ENCODE measurements at places on chromosomes 4 and X. TPM values are rescaled to one million over a fixed set of nuclear protein-coding genes. Genes with fewer than 3 reads are reported as not detected.

DNA sequence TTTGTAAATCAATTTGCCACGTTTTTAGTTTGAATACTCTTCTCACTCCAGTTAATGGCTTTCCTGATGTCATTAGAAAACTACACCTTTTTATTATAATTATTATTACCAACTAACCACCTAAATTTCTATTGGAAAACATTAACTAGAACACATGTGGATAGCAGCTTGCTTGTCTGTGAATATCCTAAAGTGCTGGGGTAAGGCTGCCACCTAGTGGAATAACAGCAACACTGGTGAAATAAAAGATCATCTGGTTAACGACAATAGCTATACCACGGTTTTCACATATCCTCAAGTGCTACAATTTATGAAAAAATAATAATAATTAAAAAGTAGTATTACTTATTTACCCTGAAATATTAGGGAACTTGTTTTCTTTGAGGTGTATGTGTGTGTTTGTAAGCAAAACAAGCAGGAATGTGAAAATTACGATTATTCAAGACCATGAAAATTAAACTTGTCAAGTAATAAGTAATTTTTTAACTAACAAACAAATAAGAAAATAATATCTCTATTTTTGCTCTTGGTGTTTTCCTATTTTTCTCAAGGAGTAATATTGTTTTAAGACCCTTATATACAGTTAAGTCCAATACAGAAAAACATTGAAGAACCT lies 130.1 kb upstream of the TECRL start:
- no peak overlapping the region for H3K27ac ChIP-seq
- H3K36me3 ChIP-seq: no peaks in the 10 kb centered on the region
- no peaks in the 10 kb centered on the region for H3K27me3 ChIP-seq
- H3K4me3 ChIP-seq: no peak overlapping the region

DNA sequence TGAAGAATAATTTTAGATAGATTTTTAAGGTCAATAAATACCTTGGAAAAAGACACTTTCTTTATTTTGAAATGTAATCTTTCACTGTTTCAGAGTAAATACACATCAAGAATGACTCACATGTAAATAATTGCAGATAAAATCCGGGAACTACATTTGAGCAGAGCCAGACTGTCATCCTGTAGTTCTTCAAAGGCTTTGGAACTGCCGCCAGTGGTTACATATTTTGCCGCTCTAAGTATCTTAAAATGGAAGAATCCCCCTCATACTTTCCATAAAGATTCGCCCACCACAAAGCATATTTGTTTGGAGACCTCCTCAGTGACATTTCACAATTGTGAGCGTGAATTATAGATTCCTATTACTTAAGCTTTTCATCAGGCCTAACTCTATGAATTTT lies 607.8 kb upstream of the ZFP42 start:
- H3K4me3 ChIP-seq: no peak overlapping the region
- no peaks in the 10 kb centered on the region for H3K36me3 ChIP-seq
- no peaks in the 10 kb centered on the region for H3K27me3 ChIP-seq

DNA sequence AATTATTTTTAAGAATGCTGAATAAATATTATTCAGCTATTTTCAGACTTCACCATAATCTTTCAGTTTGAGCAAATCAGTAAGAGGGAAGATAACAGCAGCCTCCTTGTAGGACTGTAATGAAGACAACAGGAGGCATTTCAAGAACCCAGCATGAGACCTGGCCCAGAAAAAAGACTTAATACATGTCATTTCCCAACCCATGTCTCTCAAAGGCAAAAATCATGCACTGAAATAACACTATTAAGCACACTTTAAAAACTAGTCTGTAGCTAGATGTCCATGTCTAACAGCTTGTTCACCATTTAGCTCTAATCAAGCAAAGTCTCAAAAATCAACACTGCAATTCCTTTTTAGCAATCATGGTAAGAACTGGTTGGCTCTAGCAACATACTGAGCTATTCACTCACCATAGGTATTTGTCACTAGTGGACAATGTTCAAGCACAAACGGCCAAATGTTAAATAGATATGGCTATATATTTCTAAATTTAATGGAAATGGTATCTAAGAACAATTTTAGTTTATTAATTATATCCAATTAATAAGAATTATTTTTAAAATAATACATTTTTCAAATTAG lies 109.9 kb downstream of the WDFY3 start:
- DNase-seq: no peak
- H3K4me3 ChIP-seq: no peak overlapping the region
- no peaks in the 10 kb centered on the region for H3K36me3 ChIP-seq
- H3K27ac ChIP-seq: no peak overlapping the region
- H3K4me1 ChIP-seq: no peaks in the 10 kb centered on the region

- no peaks in the 10 kb centered on the region for H3K4me1 ChIP-seq
- H3K4me3 ChIP-seq: no peak overlapping the region
- H3K36me3 ChIP-seq: no peaks in the 10 kb centered on the region
- no peak overlapping the region for H3K27ac ChIP-seq
- H3K27me3 ChIP-seq: no peaks in the 10 kb centered on the region
- DNase-seq: peak; percentile 20
Measured at GRCh38 chrX:110146521-110146920, 143.6 kb downstream of the TMEM164 start.

DNA sequence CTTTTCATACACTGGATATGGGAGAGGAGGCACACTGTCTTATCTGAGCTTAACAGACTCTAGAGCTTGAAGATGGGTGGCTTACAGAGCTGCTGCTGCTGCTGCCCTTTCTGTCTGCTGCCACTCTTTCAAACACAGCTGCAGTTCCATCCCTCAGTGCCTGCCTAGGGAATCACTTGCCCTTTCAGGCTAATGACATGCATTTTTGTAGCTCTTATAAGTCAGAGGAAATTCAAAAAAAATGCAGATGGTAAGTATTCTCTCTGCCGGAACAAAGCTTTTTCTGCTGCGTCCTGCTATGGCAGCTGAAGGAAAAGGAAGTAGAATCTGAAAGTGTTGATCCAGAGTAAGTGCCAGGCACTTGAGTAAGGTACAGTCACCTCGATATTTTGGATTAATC lies 460.4 kb upstream of the DIAPH2 start:
- no peaks in the 10 kb centered on the region for H3K36me3 ChIP-seq
- DNase-seq: no peak
- H3K27ac ChIP-seq: no peak overlapping the region

- H3K4me3 ChIP-seq: no peak overlapping the region
- no peak for DNase-seq
- H3K27ac ChIP-seq: no peak overlapping the region
- no peaks in the 10 kb centered on the region for H3K27me3 ChIP-seq
- H3K4me1 ChIP-seq: no peaks in the 10 kb centered on the region
Measured at GRCh38 chrX:11210415-11210801, 82.8 kb upstream of the AMELX start.

DNA sequence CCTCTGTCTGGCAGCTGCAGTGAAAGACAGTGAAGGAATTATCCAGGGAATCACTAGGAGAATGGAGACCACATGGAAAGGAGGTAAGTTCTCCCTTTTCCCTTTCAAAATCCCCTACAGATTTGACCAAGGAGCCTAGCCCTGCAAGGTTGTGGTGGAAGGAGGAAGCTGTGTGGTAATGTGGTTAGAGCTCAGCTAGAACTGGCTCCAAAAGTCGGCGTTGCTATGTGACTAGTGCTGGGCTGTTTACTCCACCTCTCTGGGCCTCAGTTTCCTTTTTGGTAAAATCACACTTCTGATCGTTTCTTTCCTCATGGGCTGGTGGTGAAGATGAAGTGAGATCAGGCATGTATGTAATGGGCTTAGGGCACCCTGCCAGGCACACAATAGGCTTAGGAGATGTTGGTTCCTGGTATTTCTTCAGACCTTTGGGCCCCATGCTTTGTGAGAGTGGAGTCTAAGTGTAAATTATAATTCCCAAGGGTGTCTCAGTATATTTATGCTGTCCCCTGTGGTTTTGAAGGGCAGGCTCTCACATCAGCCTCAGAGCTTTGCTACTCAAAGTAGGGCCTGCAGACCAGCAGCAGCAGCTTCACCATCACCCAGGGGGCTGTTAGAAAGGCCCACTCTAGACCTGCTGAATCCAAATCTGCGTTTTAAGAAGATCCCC lies 183.7 kb upstream of the BCOR start:
- no peak overlapping the region for H3K4me3 ChIP-seq
- H3K27me3 ChIP-seq: no peaks in the 10 kb centered on the region
- H3K36me3 ChIP-seq: no peaks in the 10 kb centered on the region
- H3K4me1 ChIP-seq: peaks cover 35% of the 10 kb centered on the region

DNA sequence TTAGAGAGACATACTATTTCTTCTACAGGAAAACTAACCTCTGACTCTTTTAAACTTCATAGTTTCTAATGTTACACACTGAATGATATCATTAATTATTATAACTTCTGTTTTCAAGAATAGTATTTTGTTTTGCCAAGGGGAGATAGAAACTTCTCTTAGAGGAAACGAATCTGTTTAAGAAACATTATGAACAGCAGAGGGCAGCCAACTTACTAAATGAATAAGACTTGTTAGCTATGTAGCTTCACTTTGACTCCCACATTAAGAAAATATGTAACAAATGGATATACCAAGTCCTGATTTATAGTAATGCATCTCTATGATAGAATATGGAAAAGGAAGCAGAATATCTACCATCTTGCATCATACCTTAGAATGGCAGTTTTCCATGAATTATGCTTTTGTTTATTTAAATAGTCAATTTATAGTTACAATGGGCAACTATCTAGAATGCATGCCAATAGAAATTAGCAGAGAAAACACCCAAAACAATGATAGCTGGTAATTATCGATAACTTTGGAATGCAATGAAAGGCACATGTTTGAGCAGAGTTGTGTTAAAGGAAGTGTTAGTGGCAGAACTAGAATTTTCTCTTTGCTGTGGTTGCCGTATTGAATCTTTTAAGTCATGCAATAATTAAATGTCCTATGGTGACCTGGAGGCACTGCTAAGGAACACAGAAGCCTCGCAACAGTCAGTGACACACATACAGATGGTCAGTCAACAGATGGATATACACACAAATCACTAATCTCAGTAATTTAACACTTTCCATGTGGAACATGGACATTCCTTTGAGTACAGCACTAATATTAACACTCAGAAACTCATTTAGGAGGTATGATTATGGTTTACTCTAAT lies 105.7 kb upstream of the PDLIM3 start:
- no peak overlapping the region for H3K27ac ChIP-seq
- no peak overlapping the region for H3K4me3 ChIP-seq
- H3K36me3 ChIP-seq: no peaks in the 10 kb centered on the region
- no peaks in the 10 kb centered on the region for H3K4me1 ChIP-seq
- peaks cover 25% of the 10 kb centered on the region for H3K27me3 ChIP-seq
- DNase-seq: no peak

GRCh38 chr4:102678107-102678506 lies 82.7 kb downstream of the MANBA start:
- H3K27me3 ChIP-seq: no peaks in the 10 kb centered on the region
- no peak for DNase-seq
- no peak overlapping the region for H3K4me3 ChIP-seq
- no peaks in the 10 kb centered on the region for H3K4me1 ChIP-seq
- peaks cover 6% of the 10 kb centered on the region for H3K36me3 ChIP-seq

DNA sequence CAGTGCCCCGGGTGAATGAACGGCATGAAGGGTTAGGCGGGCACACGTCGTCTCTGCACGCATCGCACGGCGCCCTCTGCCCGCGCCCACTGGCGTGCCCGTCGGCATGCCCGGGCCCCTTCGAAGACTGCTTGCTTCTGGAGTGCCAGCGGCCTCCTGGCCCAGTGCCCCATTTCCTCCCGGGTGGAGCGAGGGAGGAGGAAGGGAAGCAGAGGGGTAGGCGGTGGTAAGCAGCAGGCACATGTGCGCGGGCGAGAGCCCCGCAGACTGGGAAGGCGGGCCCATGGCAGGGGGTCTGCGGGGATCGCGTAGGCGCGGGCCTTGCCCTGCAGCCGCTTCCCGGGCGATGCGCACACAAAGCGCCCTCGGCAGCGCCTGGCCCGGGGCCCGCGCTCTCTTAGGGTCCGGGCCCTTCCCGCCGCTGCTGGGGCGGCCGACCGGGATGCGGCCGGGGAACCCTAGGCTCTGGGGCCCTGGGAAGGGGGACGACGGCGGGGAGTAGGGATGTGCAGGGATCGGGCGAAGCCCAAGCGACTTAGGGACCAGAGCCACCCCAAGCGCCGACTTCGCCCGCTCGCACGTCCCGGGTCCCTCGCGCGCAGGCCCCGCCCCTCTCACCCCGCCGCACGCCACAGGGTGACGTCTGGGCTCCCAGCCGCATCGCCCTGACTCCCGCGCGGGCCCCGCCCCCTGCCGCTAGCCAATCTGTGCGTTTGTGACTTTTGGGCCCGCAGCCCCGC lies 866 bp upstream of the EMD start:
- H3K36me3 ChIP-seq: peaks cover 3% of the 10 kb centered on the region
- no peak for DNase-seq
- H3K4me1 ChIP-seq: peaks cover 11% of the 10 kb centered on the region
- peak overlapping the region; percentile 93 for H3K27ac ChIP-seq

- DNase-seq: no peak
- H3K27me3 ChIP-seq: no peaks in the 10 kb centered on the region
- no peaks in the 10 kb centered on the region for H3K4me1 ChIP-seq
- H3K27ac ChIP-seq: no peak overlapping the region
- no peaks in the 10 kb centered on the region for H3K36me3 ChIP-seq
Measured at GRCh38 chr4:26542991-26543390, 40.9 kb upstream of the TBC1D19 start.

GRCh38 chr4:89175611-89176010 lies 64.3 kb downstream of the TIGD2 start:
- H3K4me1 ChIP-seq: no peaks in the 10 kb centered on the region
- H3K36me3 ChIP-seq: no peaks in the 10 kb centered on the region
- no peak for DNase-seq

GRCh38 chrX:79443121-79443520 lies 76.0 kb upstream of the ITM2A start:
- no peaks in the 10 kb centered on the region for H3K36me3 ChIP-seq
- no peak overlapping the region for H3K27ac ChIP-seq
- DNase-seq: no peak
- no peaks in the 10 kb centered on the region for H3K27me3 ChIP-seq
- no peaks in the 10 kb centered on the region for H3K4me1 ChIP-seq

GRCh38 chr4:53365121-53365485 lies 758 bp downstream of the SCFD2 start:
- H3K4me1 ChIP-seq: peaks cover 10% of the 10 kb centered on the region
- peak overlapping the region; percentile 88 for H3K4me3 ChIP-seq
- peak; percentile 12 for DNase-seq
- H3K36me3 ChIP-seq: no peaks in the 10 kb centered on the region
- no peaks in the 10 kb centered on the region for H3K27me3 ChIP-seq

Gene CT83
- total RNA-seq: not detected

Gene SERPINA7
- 0.05 TPM for total RNA-seq

Gene CSAG3
- total RNA-seq: 0.52 TPM

Gene MAGEA4
- not detected for total RNA-seq

Gene KLB
- 0.05 TPM for total RNA-seq

Gene TNIP2
- 19.7 TPM for total RNA-seq

Gene TMEM156
- 15.0 TPM for total RNA-seq

Gene NSG1
- total RNA-seq: 2.6 TPM

Gene FGFRL1
- 1.7 TPM for total RNA-seq
